SJCRH30 (cell line): ENCODE measurements at places on chromosomes 7 and 10. TPM values are rescaled to one million over a fixed set of nuclear protein-coding genes. Genes with fewer than 3 reads are reported as not detected.

Gene ATOH7
- total RNA-seq = 0.13 TPM in 1 of 2 replicates, not detected in the other

DNA sequence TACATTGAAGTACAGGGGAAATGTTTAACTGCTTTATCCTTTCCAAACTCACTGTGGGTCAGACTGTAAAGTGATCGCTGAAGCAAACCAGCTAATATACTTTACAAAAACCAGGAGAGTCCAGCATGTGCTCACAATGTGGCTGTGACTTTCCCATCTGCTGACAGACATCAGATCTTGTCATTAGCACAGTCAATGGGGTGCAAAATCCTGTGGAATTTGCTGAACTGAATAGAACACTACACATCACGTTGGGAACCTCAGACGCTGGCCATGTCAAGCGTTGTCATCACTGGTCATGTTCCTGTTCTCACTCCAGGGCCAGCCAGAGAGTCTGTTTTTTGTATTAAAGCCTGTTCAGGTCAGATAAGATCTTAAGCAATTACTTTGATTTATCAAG lies 83.4 kb downstream of the AGMO start:
- H3K4me3 ChIP-seq = no peak overlapping the region
- no peaks in the 10 kb centered on the region for H3K27me3 ChIP-seq
- H3K27ac ChIP-seq = no peak overlapping the region
- H3K36me3 ChIP-seq = no peaks in the 10 kb centered on the region

Gene PCLO
- total RNA-seq = 4.2 and 5.7 TPM in 2 replicates

DNA sequence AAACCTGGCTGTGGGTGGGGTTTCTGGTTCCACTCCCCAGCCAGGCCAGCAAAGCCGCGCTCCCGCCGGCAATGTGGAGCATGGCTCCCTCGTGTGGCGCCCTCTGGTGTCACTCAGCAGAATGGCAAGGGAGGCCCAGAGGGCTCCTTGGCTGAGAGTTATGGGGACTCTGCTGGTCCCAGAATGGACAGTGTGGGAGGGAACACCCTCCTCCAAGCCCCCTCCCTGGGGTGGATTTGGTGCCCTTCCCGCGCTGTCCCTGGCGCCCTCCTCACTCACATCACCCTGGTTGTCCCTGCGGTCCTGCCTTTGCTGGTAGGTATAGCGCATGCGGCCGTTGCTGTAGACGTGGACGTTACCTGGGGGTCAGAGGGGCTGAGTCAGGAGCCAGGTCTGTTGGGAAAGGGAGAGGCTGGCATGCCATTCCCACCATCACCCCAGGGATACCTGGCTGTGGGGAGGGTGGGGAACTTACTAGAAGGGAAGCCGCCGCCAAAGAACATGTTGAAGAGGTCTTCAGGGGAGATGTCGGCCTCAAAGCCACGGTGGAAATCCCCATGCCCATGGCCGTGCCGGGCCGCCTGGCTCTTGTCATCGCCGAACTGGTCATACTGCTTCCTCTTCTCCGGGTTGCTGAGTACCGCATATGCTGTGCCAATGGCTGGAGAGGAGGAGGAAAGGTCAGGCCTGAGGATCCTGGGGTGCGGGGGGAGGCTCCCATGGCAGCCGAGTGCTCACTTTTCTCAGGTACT lies 14.0 kb downstream of the DNAJB12 start:
- peaks cover 14% of the 10 kb centered on the region for H3K4me1 ChIP-seq
- H3K27ac ChIP-seq = no peak overlapping the region
- peaks cover 24% of the 10 kb centered on the region for H3K36me3 ChIP-seq
- peak; percentile 72 for DNase-seq
- H3K27me3 ChIP-seq = no peaks in the 10 kb centered on the region

DNA sequence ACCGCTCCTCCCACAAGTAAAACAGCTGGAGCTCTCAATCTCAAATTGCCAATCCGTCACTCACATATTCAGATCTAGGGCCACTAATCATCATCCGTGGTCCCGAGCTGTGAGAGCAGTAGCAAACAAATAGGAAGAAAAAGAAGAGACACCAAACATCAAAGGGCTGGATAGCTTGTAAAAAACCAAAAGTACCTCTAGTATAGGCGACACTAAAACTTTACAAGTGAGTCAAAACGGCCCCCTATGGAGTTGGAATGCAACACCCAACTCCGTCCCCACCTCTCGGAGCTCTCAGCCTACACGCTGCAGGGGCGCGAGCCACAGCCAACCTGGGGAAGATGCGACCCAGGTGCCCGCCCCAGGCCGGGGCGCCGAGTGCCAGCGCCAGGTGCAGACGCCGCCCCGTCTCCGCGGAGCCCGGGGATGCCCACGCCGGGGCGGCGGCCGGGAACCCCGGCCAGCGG lies 581 bp downstream of the FAM3C start:
- peak overlapping the region; percentile 87 for H3K4me3 ChIP-seq
- peaks cover 14% of the 10 kb centered on the region for H3K4me1 ChIP-seq
- DNase-seq = peak; percentile 36
- no peaks in the 10 kb centered on the region for H3K27me3 ChIP-seq
- peak overlapping the region; percentile 83 for H3K27ac ChIP-seq
- peaks cover 15% of the 10 kb centered on the region; the same call in 1 of the 2 replicates for H3K36me3 ChIP-seq

DNA sequence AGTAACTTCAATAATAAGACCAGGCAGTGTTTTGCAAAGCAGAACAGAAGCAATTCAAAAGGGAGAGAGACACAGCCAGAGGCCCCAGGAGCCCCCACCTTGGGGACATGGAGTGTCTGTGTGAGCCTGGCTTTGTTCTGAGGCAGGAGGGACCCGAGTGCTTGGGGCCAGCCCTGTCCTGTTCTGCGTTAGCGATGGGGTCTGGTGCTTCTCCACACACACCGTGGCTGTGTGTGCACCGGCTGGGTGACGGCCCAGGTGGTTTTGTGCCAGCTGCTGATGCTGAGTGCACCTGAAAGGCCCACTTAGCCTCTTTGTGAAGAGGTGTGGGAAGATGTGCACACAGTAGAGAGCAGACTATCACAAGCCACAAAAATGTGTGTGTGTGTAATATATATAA lies 468.9 kb downstream of the DNAJB6 start:
- H3K4me3 ChIP-seq = no peak overlapping the region
- 0 out of 2 replicates have a peak, but pooled peaks cover 4% of the 10 kb centered on the region for H3K27me3 ChIP-seq
- H3K36me3 ChIP-seq = no peaks in the 10 kb centered on the region
- peaks cover 6% of the 10 kb centered on the region; the same call in 1 of the 2 replicates for H3K4me1 ChIP-seq
- no peak for DNase-seq

Gene ATG9B
- 0.08 TPM in 1 of 2 replicates, not detected in the other for total RNA-seq

Gene TYW1B
- 7.2 and 7.6 TPM in 2 replicates for total RNA-seq

- H3K27ac ChIP-seq = peak overlapping the region; percentile 99
- H3K4me1 ChIP-seq = peaks cover 48% of the 10 kb centered on the region
- H3K4me3 ChIP-seq = peak overlapping the region; percentile 86
- H3K36me3 ChIP-seq = peaks cover 21% of the 10 kb centered on the region
- peak; percentile 63 for DNase-seq
Observed at GRCh38 chr10:112953174-112954159, 3.4 kb downstream of the TCF7L2 start.

- H3K4me3 ChIP-seq = no peak overlapping the region
- H3K4me1 ChIP-seq = peaks cover 40% of the 10 kb centered on the region
- DNase-seq = no peak
- no peaks in the 10 kb centered on the region for H3K27me3 ChIP-seq
- H3K27ac ChIP-seq = peak overlapping the region; percentile 51
- H3K36me3 ChIP-seq = no peaks in the 10 kb centered on the region
Observed at GRCh38 chr7:28988091-28988490, 30.0 kb upstream of the TRIL start.

GRCh38 chr10:841535-841934 lies 90.0 kb downstream of the LARP4B start:
- H3K36me3 ChIP-seq = peaks cover 11% of the 10 kb centered on the region
- no peak overlapping the region for H3K27ac ChIP-seq
- H3K4me1 ChIP-seq = no peaks in the 10 kb centered on the region
- H3K4me3 ChIP-seq = no peak overlapping the region
- no peak for DNase-seq

DNA sequence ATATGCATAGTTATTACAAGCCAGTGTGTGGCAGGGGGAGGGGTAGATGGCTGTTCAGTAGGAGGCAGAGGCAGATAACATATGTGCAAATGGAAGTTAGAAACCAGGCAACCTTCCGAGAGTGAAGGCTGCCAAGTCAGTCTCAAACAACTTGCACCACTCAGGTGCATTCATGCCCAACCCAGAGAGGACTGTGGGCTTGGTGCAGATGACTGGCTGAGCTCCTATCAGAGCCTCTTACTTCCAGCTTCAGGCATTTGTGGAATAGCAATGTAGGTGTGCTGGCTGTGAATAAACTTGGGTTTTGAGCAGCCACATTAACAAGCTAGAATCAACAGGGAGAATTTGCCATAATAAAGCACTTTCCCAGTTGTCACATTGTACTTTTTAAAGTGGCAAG lies 789.8 kb downstream of the PHTF2 start:
- no peaks in the 10 kb centered on the region for H3K36me3 ChIP-seq
- no peak overlapping the region for H3K27ac ChIP-seq
- H3K27me3 ChIP-seq = 0 out of 2 replicates have a peak, but pooled peaks cover 3% of the 10 kb centered on the region
- no peak for DNase-seq
- no peak overlapping the region for H3K4me3 ChIP-seq
